ENCODE measurements at places on chromosomes 3 and 15.

DNA sequence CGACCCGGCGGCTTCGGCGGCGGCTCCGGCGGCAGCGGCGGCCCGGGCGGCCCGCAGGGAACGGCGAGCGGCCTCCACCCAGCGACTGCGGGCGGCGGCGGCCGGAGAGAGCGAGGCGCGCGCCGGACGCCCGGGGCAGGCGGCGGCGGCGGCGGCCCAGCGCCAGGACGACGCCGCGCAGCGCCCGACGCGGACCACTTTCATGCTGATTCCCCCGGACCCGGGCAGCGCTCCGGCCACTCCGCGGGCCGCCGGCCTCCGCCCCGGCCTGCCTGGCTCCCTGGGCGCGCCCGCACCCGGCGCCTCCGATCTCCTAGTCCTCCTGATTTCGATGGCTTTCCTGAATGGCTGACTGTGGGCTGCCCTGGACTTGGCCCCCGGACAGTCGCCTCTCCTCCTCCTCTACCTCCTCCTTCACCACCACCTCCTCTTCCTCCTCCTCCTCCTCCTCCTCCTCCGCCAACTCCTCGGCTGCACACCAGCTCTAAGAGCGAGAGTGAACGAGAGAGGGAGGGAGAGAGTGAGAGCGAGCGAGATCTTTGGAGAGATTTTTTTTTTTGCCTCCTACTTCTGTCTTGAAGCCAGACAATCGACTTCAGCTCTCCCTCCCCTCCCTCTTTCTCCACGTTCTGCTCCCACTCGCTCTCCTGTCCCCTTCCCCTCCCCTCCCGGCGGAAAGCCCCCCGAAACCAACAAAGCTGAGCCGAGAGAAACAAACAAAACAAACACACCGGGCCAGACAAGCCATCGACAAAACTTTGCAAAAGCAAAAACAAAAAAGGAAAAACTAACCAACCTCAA is 844 bp downstream of the NR2F2 start:
- peak; percentile 34 for DNase-seq

GRCh38 chr15:67119238-67119846 is 53.9 kb downstream of the SMAD3 start:
- no peak for DNase-seq

- DNase-seq, result no peak
Measured at GRCh38 chr15:75775296-75776064, 62.8 kb upstream of the CSPG4 start.

DNA sequence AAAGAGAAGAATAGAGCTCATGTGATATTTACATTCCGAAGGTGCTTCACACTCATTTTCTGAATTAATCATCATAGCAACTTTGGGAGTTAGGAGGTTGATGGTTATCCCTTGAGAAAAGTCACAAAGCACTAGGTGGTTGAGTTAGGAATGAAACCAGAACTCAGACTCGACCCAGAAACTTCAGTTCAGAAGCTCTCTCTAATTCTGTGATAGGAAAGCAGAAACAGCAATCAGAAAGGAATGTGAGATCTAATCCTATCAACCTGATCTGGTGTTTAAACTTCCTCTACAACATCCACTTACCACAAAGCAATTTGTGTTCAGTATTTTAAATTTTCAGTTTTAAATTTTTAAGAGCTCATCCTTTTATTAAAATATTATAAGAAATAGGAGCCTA is 211.2 kb downstream of the CNTN3 start:
- DNase-seq, result no peak

- no peak for DNase-seq
Measured at GRCh38 chr3:66948838-66949237, 49.3 kb upstream of the KBTBD8 start.

- peak; percentile 28 for DNase-seq
Measured at GRCh38 chr3:105195260-105195659, 171.4 kb upstream of the ALCAM start.

GRCh38 chr3:52128118-52128683 is 26.0 kb downstream of the POC1A start:
- peak; percentile 58 for DNase-seq

GRCh38 chr3:3101660-3102458 is 8.3 kb downstream of the IL5RA start:
- no peak for DNase-seq

- no peak for DNase-seq
Measured at GRCh38 chr15:75483961-75484360, 32.5 kb upstream of the SIN3A start.

DNA sequence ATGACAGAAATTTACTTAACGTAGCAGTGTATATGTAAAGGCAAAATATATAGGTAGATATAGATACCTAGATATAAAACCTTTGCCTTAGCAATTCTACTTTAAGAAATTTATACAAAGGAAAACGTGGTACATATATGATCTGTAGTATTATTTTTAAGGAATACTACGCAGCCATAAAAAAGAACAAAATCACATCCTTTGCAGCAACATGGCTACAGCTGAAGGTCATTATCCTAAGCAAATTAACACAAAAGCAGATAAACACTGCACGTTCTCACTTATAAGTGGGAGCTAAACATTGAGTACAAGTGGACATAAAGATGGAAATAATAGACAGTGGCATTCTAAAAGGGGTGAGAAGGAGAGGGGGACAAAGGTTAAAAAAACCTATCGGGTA is 14.8 kb upstream of the LIPC start:
- DNase-seq, result no peak

DNA sequence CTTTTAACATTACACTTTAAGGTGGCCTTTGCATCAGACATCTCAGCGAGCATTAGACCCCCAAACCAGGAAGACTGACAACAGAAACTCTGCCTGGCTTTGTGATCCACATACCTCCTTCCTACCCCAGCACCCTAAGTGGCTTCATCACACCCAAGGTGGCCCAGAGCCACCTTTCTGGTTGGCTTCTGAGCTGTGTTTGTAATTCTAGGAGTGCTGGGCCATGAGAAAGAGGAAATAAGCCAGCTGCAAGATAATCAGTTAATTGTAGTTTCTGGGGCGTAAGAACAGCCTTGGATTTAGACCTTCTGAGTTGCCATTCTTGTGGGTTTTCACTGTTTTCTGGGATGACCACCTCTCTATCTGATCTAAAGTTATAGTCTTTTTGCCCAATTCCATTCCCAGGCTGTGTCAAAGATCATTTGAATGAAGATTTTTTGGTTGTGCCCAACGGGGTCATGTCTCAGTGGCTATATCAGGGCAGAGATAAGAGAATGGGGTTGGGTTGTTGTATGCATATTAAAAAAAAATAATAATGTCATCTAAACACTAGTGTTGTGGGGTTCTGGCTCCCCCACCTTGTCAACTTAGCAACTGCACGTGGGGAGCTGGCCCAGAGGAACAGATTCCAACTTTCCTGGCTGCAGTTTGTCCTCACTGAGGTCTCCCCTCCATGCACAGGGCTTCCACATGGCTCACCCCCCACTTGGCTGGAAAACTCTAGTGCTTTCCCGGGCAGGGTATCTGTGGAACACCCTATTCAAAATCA is 234.8 kb upstream of the WNT5A start:
- peak; percentile 33 for DNase-seq

GRCh38 chr3:133296981-133297380 is 102.9 kb upstream of the BFSP2 start:
- no peak for DNase-seq

All from brain microvascular endothelial cell (primary cell).